Mesendoderm (in vitro differentiated cells): ENCODE measurements at places on chromosomes 1 and 21.

DNA sequence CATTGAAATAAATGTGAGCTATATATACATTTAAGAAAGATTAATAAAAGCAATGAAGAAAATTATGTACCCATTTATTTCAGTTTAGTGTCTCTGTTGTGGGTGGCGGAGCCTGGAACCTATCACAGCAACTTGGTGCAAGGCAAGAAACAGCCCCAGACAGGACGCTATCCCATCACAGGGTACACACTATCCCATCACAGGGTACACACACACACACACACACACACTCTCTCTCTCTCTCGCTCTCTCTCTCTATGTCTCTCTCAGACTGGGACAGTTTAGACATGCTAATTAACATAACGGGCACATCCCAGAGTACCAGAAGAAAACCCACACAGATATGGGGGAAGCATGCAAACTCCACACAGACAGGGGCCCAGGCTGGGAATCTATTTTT, 6.5 kb upstream of the IL6R start:
- no peak for DNase-seq

DNA sequence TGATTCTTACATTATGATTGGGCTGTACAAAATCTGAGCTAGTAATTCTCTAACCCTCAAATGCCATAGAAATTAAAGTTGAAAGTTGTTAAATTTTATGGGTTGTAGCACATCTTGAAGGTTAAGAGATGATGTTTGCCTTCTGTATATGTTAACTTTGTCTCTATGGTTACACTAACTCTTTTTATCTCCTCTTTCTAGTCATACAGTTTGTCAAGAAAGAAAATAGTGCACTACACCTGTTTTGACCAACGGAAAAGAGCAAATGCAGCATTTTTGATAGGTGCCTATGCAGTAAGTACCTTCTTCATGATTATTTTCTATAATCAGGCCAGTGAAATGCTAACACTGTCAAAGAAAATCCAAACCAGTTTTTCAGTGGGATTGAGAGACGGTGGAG, 38.2 kb downstream of the CDC14A start:
- no peak for DNase-seq

GRCh38 chr1:111133866-111134265, 6.0 kb downstream of the DRAM2 start:
- no peak for DNase-seq

GRCh38 chr1:57474137-57474750, 50.4 kb upstream of the DAB1 start:
- no peak for DNase-seq

GRCh38 chr1:68149110-68149798, 83.1 kb downstream of the WLS start:
- DNase-seq: no peak

DNA sequence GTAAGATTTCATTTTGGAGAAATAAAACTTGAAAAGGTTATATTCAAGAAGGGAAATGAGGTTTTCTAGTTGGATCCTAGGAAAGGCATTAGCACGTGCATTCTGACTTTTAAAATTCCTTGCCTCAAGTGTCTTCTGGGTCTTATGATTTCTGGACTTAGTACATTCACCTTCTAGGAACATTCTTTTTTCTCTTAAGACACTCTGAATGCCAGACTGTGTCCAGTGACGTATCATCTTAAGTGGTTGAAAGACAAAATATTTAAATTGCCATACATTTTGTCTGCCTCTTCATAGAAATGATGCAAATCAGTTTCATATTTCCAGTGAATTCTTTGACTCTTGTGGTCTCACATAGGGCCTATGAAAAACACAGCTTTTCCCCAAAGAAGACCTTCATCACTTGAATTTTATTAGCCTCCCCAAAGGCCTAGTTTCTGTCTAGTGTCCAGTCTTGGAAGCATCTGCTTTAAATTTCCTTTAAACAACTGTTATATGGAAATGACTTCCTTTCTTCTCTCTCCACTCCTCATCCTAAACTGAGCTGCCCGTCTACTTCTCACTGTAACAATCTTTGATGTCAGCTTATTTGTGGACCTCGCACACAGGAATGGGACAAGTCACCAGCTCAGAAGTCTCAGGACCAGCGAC, 187.2 kb downstream of the HLX start:
- DNase-seq: no peak

DNA sequence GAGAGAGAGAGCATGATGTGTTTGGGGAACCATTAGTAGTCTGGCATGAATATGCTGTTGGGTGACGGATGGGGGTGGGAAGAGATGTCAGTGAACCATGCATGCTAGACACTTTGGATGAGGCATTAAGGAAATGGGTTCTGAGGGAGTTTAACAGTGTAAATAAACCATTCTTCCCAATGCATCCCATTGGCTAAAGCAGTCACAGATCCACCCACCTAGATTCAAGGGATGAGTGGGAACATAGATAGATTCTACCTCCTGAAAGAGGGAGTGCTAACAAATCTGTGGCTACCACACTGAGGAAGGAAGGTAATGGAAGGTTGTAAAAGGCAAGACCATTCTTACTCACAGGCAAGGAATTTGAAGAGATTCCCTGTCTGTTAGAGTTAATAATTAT, 129.8 kb upstream of the CACNA1E start:
- no peak for DNase-seq

- DNase-seq: peak; percentile 20
Observed at GRCh38 chr1:90391126-90391525, 326.0 kb downstream of the BARHL2 start.

DNA sequence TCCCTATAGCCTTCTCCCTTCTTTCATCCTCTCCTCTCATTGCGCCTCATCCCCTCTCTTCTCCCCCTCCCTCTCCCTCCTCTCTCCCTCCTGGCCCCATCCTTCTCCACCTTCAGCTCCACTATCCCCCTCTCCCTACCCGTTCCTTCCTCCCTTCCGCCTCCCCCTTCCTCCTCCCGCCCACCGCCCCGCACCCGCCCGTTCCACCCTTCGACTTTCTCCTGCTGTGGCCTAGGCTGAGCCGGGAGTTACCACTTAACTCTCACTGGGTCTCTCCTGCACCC, 1.6 kb downstream of the NPR1 start:
- DNase-seq: no peak

GRCh38 chr1:70941563-70941962, 106.1 kb downstream of the PTGER3 start:
- no peak for DNase-seq

GRCh38 chr1:213389061-213389581, 338.1 kb downstream of the RPS6KC1 start:
- DNase-seq: no peak

GRCh38 chr1:39210649-39211048, 6.2 kb downstream of the MACF1 start:
- DNase-seq: no peak

DNA sequence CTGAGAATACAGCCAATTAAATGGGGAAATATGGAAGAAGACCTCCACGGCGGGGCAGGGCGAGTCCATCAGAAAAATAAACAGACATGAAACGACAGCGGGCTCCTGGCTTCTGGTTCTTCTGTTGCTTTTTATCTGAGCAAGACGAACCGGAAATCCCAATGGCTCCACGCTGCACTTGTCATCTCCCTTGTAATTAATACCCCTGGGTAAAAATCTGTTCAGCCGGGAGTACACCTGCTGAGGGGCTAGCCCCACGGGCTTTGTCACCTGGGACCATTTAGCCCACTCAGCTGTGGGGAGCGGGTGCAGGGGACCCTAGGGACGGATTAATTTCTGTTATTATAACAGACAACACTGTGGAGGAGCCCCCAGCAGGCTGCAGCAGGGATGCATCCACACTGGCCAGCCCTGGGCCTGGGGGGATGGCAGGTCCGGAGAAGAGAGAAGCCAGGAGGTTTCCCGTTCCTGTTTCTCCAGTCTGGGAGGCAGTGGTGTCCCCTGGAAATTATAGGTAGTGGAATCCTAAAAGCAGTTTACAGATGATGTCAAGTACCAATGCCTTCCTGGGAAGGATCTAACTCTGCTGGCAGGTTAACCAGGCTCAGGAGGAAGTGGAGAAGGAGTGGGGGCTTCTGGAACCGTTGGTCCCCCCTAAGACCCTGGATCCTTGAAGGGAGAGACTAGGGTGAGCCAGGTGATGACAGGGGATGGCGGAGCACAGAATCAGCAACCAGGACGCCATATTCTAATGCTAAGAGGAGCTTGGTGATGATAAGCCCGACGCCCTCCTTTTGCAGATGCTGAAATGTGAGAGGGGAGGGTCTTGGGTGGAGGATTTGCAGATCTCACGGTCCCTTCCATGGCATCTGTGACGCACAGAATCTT, 566.1 kb downstream of the PTPRU start:
- DNase-seq: no peak

GRCh38 chr1:226082959-226083301, 20.4 kb downstream of the H3-3A start:
- peak; percentile 37 for DNase-seq

GRCh38 chr1:238955934-238956333, 430.4 kb upstream of the CHRM3 start:
- DNase-seq: no peak

DNA sequence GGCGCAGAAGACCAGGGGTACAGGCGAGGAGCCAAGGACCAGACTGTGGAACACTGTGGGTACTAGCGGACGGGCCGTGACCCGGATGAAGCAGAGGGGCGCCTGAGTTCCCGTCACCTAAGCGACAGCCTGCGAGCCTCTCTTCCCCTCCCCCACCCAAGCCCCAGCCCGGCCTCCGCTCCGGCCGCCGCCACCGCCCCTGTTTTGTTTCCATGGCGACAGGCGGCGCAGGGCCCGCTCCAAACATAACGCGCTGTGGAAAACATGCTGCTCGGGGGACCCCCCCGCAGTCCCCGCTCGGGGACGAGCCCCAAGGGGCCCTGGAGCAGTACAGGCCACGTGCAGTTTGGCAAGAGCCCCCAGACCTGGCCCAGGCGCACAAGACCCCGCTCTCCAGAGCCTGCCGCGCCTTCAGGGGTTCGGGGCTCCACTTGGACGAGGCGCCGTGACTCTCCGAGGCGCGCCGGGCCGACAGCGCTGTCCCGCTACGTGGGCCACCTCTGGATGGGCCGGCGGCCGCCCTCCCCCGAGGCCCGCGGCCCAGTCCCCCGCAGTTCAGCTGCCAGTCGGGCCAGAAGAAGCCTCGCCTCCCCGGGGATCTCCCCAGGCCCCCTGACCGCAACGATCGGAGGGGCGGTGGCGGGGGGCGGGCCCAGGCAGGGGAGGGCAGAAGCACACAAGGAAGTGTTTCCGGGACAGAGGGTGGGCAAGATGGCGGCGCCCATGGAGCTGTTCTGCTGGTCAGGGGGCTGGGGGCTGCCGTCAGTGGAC, at the start of gene MTX1:
TSS of gene MTX1 (plus strand) at position 155 of the 771 bp plus-strand sequence. CDS start at position 265, 110 bp downstream.
- DNase-seq: peak; percentile 96

DNA sequence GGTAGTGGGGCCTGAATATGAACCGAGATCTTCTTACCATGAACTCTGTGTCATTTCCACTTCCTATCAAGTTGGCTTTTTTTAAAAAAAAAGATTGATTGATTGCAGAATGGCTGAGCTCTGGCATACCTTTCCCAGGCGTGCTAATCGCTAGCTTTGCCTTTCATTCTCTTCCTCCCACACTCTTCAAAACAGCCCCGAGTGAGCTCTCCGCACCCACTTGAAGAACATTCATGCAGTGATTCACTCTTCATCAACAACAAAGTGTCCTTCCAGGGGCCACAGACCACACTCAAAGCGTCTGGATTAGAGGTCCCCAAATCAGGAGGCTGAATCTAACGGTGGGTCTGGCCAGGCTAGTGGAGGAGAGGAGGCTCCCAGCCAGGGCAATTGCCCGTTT, 96.3 kb upstream of the GALNT2 start:
- DNase-seq: no peak

- DNase-seq: peak; percentile 76
Observed at GRCh38 chr1:38047603-38048141, 1.1 kb upstream of the POU3F1 start.

DNA sequence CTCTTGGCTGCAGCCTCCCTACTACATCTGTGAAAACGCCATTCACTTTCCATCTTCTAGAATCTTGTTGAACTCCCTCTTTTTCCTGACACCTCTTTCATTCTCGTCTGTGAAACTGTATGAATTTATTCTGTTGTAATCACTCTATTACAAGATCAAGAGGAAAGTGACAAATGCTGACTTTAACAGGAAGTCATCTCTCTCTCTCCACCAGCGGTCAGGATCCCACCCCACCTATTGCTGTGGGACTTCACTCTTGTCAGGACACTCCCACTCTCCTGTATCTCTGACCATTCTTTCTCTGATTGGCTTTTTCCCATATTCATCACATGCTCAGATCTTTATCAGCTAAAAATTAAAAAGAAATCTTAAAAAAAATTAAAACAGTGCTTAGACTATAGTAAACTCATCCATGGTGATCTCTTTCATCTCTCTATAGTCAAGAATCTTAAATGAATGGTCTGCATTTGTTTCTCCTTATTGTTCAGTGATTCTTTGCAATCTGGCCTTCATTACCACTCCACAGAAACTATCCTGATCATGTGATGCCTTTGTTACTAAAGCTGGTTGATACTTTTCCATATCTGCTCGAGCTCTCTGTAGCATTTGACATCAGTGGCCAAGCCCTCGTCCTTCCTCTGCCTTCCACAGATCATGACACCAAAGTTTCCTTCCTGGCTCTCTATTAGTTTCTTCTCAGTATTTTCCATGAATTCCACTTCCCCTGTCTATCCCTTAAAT, 113.6 kb downstream of the UCHL5 start:
- no peak for DNase-seq

- peak; percentile 61 for DNase-seq
Observed at GRCh38 chr1:103273106-103273505, 164.8 kb upstream of the COL11A1 start.

DNA sequence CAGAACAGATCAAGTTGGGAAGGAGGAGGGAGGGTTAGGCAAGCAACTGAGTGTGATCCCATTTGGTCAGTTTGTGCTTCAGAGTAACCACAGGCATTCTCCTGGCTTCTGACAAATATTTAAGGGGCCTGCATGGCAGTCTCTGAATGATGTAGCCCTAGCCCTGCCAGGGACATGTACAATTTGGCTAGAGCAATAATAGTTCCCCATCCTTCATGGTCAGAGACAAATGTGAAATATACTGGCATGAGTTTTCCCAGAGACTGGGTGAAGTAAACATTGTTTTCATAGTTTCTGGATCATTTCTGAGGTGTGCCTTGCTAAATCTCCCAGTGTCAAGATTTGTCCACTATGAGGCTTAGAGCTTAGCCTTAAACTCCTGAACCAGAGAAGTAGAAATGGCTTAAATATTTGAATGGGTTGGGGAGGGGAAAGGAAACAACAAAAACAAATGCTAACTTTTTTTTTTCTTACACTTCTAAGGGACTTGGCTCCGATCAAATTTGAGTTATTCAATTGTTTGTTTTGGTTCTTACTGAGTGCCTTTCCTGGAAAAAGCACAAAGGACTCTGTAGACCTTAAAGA, 42.0 kb upstream of the UBE2U start:
- no peak for DNase-seq

GRCh38 chr1:10942542-10942912, 69.9 kb upstream of the TARDBP start:
- no peak for DNase-seq
